Right atrium auricular region (tissue), 2 donors: ENCODE measurements at places on chromosomes 5 and 9. TPM values are rescaled to one million over a fixed set of nuclear protein-coding genes. Genes with fewer than 3 reads are reported as not detected.
A peak's percentile ranks its signal among the peaks of the same experiment; 100 is the strongest.

DNA sequence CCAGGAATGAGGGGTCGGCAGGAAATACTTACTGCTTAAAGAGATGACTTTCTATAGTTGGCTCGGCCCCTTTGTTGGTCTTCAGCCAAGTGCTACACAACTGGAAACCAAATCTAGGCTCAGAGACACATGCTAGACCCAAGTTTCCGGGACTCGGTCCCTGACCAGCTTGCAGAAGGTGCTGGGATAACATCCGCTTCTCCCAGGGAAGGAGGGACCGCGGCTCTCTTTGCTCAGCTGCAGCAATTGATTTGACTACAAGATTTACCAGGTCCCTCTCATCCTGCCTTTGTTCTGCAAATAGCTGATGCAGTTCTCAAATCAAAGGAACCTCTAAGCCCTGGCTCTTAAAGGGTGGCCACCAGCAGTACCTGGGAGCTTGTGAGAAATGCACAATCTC lies 314.7 kb downstream of the MLLT3 start:
- no peak for DNase-seq

GRCh38 chr9:128341435-128341849 lies 1.1 kb downstream of the SLC27A4 start:
- peak; percentile 64 for DNase-seq

DNA sequence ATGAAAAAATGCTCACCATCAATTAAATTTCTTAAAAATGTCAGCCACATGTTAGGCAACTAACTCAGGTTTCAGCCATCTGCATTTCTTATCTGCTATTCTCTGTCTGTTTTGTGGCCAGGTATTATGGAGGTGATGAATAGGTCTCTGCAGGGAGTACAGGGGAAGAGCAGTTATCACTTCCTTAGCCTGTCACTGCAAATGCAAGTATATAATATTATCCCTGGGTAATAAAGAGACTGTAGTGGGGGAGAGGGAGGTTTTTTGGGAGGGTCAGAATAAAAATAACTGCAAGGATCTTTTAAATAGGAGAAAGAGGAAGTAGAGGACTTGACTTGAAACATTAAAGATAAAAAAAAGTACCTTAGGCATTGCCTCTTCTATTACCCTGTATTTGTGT lies 49.6 kb upstream of the PTGER4 start:
- DNase-seq: no peak

The FNBP1 gene
- 18.0 TPM for total RNA-seq

The FGD3 gene
- 2.2 TPM for total RNA-seq
